ENCODE measurements at places on chromosomes 13 and 19. TPM values are rescaled to one million over a fixed set of nuclear protein-coding genes. Genes with fewer than 3 reads are reported as not detected.

DNA sequence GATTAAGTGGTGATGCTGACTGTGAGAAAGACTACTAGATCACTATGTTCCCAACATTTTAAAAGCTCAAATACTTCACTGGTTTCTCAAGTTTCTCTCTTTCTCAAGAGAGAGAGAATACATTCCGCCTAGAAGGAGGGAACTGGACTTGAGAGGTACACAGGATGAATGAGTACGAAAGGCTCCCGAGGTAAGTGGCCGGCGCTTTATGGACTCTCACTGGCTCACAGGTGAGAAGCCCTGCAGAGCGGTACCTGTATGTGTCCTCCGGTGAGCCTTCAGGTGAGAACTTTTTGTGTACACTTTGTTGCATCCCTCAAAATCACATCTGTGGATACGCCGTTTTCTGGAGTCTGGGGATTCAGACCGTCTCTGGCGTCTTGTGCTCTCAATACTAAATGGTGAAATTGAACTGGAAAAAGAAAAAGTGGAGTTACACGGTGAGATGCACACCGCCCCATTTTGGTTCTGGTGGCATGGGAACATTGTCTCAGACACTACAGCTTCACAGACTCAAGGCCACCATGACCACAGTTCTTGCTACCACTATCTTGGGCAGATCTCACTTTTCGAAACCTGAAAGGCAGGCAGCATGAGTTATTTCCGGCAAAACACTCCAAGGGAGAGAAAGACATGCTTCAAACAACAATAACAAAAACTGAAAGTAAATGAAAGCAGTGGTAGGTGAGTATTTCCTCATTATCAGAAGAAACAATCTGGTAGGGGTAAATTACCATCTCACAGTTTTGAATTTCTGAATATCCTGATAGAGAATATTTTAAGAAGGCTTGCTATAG lies 418.9 kb downstream of the KLF12 start:
- no peak for DNase-seq

Gene CD79A
- polyA plus RNA-seq = 0.52 TPM

GRCh38 chr13:51804295-51805172 lies 571 bp upstream of the DHRS12 start:
- no peak for DNase-seq

GRCh38 chr13:85080691-85081090 lies 718.5 kb downstream of the SLITRK6 start:
- DNase-seq = no peak

Gene PLA2G4C
- 21.1 TPM for polyA plus RNA-seq

DNA sequence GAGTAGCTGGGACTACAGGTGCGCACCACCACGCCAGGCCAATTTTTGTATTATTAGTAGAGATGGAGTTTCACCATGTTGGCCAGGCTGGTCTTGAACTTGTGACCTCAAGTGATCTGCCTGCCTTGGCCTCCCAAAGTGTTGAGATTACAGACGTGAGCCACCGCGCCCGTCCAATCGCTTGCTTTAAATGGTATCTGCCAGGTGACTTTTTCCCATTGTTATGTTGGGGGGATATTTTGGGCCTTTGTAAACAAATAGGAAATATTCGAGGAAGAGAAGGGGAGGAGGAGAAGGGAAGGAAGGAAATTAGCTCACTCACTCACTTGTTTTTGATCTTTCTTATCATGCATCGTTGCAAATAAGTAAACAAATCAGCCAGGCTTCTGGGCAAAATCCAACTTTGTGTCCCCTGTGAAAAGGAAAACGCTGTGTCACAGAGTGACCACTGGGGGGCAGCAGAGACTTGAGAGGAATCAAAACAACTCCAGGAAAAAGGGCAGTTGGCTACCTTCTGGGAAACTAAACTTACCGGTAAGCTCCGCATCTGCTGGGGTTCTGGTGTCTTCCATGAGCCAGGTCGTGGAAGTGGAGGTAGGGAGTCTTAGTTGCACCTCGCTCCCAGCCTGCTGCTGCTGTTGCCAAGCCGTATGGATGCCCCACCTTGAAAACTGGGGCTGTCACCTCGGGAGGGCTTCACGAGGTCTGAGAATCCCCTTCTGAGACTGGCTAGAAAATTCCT lies 9.3 kb upstream of the RANBP3 start:
- DNase-seq = peak; percentile 84

GRCh38 chr19:35194012-35194984 lies 34.2 kb downstream of the FAM187B start:
- DNase-seq = no peak

DNA sequence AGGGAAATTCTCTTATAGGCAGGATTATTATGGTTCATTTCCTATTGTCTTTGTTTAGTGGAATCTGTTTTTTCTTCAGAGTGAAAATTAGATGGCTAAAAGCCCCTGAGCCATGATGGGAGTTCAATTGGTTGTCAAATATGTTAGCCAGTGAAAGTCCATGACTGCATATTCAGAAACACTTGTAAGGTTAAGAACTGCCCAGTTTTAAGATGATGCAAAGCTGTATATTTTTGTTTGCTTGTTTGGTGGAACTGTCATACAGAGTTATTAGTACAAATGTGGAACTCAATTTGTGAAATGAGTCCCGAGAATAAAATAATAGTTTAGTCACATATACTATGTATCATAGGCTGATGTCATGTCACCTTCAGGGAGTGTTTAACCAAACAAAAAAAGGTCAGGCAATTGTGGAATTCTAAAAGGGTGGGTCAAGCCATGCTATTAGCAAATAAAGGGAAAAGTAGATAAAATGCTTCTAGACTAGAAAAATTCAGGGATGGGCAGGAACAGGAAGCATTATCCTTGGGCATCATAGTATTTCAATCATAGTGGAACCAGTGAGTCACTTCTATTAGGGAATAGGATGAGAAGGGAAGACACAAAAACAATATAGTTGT lies 248.3 kb upstream of the SLITRK1 start:
- no peak for DNase-seq

Gene ZNF577
- polyA plus RNA-seq = 19.5 TPM

DNA sequence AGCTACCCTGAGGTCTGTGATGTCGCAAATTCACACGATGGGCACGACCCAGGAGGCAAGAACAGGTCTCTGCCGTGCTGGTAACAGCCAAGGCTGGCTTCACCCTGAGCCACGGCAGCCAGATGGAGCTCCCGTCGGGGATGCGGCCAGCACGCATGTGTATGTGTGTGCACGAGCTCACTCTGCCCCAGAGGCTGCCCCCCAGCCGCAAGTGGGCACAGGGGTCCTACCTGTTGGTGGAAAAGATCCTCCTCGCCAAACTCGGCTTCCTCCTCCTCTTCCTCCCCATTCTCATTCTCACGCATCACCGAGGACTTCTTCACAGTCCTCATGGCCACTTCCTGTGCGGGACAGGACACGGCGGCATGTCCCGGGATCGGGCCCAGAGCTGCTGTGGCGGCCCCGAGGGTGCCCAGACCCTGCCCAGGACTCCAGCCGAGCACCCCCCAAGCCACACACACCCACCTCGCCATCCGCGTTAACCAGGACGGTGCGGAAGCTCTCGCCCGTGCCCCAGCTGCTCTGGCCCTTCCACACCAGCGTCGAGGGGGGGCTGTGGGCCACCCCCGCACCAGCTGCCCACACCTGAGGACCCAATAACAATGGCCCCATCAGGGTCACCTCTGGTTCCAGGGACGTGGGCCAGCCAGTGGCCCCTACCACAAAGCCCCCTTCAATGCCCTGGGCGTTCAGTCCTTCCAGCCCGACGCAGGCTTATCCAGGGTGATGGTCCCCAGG lies 4.1 kb upstream of the TIMM13 start:
- DNase-seq = no peak

Gene PCDH20
- 2.8 TPM for polyA plus RNA-seq

GRCh38 chr19:41696402-41697197 lies 8.5 kb upstream of the CEACAM7 start:
- DNase-seq = peak; percentile 16

DNA sequence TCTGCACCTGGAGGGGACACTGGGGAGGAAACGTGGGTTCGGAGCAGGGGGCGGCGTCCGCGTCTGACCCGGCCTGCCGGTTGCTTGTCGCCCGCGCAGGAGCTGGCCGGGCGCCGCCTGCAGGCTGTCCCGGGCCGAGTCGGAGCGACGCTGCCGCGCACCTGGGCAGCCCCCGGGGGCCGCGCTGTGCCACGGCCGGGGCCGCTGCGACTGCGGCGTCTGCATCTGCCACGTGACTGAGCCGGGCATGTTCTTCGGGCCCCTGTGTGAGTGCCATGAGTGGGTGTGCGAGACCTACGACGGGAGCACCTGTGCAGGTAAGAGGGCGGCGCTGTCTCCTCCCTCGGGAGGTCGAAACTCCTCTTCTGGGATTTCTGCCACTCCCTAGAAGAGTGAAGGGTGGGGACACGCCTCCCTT lies 1.3 kb downstream of the ITGBL1 start:
- peak; percentile 11 for DNase-seq

Gene ZNF610
- 3.3 TPM for polyA plus RNA-seq

Gene KIR3DL1
- not detected for polyA plus RNA-seq

DNA sequence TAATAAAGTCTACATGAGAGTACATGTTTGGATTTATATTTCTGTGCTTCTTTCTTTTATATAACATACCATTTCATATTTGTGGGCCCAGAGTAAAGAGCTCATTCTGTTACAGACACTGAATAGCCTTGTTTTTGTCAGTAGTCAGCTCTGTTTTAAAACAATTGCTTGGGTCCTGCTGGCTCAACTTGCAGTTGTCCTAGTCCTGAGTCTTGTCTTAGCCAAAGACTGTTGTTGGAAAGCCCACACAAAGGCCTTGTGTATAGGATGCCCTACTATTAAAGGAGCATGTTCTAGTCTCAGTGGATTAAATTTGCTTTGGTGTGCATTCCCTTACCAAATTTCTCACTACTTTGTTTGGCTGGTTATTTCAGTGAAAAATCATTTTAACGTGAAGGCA lies 3.8 kb upstream of the KCNRG start:
- no peak for DNase-seq

Gene GRIN2D
- 1.4 TPM for polyA plus RNA-seq

- DNase-seq = no peak
These were observed 4.9 kb upstream of the CHST8 start for GRCh38 chr19:33616857-33617256.

Gene NOTCH3
- 152 TPM for polyA plus RNA-seq

DNA sequence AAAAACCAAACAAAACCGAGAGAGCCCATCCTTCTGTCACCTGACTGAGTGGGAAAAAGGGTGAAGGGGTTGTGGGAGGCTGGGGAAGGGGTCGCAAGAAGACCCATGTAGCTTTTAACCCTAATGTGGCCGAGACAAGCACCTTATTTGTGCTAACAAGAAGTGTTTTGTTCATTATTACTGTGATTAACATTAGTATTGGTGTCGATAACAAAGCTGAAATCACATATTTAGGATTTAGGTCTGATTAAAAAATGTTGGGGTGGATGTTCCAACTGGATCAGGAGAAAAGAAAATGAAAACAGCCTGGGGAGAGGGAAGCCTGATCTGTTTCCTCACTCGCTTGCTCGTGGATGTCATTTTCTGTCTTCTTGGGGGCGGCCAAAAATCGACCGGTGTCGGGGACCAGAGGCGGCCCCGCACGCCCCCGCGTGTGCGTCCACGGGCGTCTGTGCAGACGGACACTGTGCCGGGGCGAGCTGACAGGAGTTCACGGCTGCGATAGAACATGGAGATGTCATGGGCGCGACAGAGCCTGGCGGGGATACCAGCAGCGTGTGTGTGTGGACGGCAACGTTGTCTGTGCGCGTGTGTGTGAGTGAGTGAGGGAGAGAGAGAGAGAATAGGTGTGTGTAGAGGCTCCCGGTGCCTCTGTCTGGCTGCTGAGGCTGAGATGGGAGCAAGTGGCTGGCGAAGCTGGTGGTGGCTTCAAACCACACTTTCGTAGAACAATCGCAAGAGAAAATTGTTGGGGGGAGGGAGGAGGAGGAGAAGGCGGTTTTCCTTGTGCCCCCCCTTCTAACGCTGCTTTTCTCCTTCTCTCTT lies 29.1 kb downstream of the NFIX start:
- DNase-seq = no peak

DNA sequence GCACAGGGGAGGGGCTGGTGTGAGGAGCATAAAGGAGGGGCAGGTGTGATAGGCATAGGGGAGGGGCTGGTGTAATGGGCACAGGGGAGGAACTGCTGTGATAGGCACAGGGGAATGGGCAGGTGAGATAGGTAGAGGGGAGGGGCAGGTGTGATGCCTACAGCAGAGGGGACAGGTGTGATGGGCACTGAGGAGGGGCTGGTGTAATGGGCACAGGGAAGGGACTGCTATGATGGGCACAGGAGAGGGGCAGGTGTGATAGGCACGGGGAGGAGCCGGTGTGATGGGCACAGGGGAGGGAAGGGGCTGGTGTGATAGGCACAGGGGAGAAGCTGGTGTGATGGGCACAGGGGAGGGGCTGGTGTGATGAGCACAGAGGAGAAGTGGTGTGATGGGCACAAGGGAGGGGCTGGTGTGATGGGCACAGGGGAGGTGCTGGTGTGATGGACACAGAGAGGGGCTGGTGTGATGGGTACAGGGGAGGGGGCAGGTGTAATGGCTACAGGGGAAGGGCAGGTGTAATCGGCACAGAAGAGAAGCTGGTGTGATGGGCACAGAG lies 39.5 kb upstream of the POP4 start:
- no peak for DNase-seq

Gene THSD8
- polyA plus RNA-seq = 1.3 TPM

Gene TEX29
- 0.58 TPM for polyA plus RNA-seq

Gene CDC42EP5
- 32.7 TPM for polyA plus RNA-seq

Gene TNPO2
- 55.6 TPM for polyA plus RNA-seq

DNA sequence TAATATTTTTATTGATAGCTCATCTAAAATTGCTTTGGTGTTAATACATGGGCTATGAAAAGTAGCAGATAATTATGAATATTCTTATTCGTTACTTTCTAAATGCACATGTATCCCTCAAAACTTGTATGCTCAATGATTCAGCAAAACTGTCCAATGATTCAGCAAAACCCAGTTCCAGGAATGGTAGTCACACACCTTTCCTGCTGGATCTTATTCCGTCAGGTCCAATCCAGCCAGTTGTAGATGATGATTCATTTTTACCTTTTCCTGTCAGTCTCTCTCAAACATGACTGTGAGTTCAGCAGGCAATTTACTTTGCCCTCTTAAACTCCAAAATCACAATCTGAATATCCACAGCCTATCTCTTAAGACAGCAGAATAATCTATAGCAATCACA lies 1082.6 kb downstream of the EFNB2 start:
- DNase-seq = no peak

GRCh38 chr19:55437410-55437809 lies 5.7 kb downstream of the SHISA7 start:
- DNase-seq = peak; percentile 42

- DNase-seq = no peak
These were observed 432.9 kb upstream of the PCDH9 start for GRCh38 chr13:67662997-67663396.

- DNase-seq = no peak
These were observed 1145.1 kb downstream of the UQCRFS1 start for GRCh38 chr19:28067882-28068281.
